Right ventricle myocardium inferior (tissue), 1 donor: ENCODE measurements at places on chromosomes 7 and 10. TPM values are rescaled to one million over a fixed set of nuclear protein-coding genes. Genes with fewer than 3 reads are reported as not detected.

VGF gene
- not detected for total RNA-seq

RPEL1 gene
- total RNA-seq: not detected

NEBL gene
- 666 TPM for total RNA-seq

DNA sequence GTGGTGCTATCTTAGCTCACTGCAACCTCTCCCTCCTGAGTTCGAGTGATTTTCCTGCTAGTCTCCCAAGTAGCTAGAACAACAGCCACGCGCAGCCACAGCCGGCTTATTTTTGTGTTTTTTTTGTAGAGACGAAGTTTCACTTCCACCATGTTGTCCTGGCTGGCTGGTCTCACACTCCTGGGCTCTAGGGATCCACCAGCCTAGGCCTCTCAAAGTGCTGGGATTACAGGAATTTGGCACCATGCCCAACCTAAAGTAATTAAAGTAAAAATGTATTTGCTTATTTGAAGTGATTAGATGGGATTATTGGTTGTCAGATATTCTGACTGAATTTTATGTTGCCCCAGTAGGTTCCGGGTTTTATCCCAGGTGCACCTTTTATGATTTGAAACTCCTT lies 22.7 kb downstream of the LUC7L2 start:
- DNase-seq: no peak

DNA sequence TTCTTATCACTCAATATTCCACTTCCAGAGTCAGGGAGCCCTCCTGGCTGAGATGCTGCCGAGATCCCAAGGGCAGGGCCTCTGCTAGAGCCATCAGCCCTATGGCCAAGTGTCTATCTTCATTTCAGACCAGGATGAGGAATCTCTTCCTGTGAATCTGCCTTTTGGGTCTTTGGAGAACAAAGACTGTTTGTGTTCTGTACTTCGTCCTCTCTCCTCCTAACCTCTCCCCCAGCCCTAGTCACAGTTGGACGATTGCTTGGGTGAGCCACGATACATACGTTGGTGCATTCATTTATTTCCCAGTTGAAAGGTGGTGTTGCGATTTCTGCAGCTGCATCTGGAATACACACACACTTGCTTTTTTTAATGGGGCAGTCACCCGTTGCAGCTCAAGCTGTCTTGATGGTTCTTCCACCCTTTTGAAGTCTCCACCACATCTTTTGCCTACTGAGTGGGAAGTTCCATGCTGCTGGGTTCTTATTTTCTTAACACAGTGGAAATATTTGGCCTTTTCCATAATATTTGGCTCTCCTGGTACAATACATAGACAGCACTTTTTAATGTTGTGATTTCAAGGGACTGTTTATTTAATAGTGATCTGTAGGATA lies 26.7 kb downstream of the SH3PXD2A start:
- DNase-seq: no peak

CLCN1 gene
- total RNA-seq: not detected
